ENCODE measurements at places on chromosomes 11 and 22.

DNA sequence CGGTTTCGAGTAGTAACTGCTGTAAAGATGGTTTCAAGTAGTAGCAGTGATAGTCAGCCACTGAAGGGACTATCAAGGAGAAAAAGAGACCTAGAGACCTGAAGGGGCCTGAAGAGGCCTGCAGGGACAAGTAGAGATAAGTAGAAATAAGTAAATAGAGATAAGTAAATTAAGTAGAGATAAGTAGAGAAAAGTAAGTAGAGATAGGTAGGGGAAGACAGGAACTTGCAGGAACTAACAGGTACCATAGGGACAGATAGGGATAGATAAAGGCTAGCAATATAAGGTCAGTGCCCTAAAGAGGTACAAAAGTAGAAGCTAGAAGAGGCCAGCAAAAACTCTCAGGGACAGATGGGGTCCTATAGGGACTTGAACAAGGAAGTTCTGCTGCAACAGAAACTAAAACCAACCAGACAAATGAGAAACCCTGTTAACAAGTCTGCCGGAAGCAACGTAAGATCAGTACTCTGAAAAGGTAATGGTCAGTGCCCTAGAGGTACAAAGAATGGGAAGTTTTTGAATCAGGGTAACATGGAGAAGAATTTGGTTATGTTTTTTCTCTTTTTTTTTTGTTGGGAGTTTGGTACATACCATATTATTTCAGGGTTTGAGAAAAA, 9.6 kb upstream of the SC5D start:
- DNase-seq: no peak

- peak; percentile 59 for DNase-seq
These were observed 23.5 kb upstream of the TH start for GRCh38 chr11:2194877-2195755.

- no peak for DNase-seq
These were observed 84.2 kb downstream of the CELSR1 start for GRCh38 chr22:46453006-46453828.

GRCh38 chr11:84541731-84542340, 1085.3 kb downstream of the DLG2 start:
- DNase-seq: no peak

DNA sequence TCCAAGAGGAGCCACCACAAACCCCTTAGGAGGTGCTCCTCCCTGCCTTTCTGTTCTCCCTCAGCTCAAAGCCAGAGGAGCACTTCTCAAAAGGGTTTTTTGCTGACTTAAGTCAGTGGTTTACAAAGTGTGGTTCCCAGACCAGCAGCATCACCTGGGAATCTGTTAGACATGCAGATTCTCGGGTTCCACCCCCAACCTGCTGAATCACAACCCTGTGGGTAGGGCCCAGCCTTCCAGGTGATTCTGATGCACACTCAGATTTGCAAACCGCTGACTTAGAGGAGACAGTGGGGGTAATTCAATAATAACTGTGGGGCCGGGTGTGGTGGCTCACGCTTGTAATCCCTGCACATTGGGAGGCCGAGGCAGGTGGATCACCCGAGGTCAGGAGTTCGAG, 22.8 kb downstream of the CREB3L1 start:
- DNase-seq: no peak

DNA sequence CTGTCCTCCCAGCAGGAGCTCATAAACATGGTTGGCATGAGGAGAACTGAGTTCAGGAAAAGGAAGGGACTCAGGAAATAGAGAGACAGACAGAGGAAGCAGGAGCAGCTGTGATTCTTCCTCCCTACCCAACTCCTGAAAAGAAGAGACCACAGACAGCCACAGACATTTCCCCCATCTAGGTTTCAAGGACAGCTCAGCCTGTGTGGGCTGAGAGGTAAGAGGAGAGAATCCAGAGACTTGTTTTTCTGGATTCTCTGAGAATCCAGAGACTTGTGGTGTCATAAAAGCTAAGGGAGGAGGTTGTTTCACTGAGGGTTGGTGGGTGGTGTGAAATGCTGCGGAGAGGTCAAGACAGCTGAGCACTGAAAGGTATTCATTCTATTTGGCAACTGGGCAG, 19.0 kb upstream of the STK33 start:
- no peak for DNase-seq

GRCh38 chr11:77047007-77047927, 13.1 kb downstream of the B3GNT6 start:
- peak; percentile 97 for DNase-seq

GRCh38 chr11:94988748-94989147, 15.2 kb downstream of the KDM4D start:
- DNase-seq: no peak

GRCh38 chr11:21485006-21485405, 707.9 kb upstream of the ANO5 start:
- DNase-seq: no peak

- no peak for DNase-seq
These were observed 19.2 kb downstream of the MICALL1 start for GRCh38 chr22:37925330-37925729.

DNA sequence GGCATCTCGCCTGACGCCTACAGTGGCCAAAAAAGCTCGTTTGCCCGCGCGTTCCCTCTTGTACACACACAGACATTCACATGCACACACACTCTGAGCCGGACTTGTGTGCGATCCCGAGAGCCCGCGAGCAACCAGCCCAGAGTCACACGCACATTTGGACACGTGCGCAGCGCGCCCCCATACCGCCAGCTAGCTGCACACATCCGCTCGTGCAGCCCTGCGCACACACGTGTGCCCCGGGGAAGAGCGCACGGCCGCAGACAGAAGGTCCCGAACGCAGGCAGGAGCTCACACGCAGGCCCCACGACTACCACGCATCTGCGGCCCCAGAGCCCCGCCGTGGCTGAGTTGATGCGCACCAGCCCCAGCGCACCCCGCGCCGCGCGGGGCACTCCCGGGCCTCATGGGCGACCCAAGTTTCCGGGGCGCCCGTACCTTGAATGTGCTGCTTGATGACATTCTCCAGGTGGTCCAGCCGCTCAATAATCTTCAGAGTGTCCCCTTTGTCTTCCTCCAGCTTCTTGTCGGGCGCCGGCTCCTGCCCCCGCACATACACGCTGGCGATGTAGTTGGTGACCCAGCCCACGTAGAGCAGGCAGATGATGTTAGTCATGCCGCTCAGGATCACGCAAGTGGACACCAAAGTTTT, 758 bp downstream of the GALNT18 start:
- peak; percentile 18 for DNase-seq

GRCh38 chr11:46832511-46833214, 13.4 kb downstream of the CKAP5 start:
- DNase-seq: no peak

DNA sequence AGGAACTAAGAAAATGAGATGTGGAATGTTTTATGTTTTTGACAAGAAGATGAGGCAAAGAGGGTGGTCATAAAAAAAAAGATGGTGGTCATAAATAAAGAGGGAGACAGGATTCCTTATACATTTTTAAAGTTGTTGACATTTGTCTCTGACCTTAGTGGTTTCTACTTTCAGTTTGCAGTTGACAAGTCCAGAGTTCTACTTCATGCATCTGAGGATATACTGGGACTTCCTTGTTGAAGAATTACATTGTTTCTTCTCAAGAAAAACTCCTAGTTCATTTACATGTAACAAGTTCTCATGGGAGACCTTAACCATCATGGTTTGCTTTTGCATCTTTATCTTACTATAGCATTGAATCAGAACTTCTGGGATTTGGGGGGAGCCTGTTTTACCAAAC, 1.2 kb downstream of the OR6X1 start:
- no peak for DNase-seq

DNA sequence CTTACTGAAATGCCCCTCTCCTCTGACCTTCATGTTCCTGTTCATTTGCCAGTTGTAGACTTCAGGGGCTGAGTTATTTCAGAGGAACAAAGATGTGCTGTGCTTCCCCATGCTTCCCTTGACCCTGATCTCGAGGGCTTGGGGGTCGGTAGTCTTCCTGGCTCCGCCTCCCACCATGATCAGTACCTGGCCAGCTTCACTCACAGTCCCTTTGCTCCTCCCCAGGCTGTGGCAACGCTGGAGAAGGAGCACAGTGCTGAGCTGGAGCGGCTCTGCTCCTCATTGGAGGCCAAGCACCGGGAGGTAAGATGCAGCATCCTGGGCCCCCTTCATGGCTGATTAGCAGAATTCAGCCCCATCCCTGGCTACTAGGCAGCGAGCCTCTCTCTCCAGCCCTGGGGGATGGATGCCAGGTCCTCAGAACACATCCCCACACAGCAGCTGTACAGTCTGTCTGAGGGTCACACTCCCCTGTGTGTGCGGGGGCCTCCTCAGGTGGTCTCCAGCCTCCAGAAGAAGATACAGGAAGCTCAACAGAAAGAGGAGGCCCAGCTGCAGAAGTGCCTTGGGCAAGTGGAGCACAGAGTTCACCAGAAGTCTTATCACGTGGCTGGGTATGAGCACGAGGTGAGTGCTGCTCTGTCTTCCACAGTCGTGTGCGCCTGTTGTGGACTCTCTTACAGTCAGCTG, 64.5 kb downstream of the CEP164 start:
- DNase-seq: no peak

GRCh38 chr22:22752199-22752555, 107.8 kb downstream of the GGTLC2 start:
- no peak for DNase-seq

DNA sequence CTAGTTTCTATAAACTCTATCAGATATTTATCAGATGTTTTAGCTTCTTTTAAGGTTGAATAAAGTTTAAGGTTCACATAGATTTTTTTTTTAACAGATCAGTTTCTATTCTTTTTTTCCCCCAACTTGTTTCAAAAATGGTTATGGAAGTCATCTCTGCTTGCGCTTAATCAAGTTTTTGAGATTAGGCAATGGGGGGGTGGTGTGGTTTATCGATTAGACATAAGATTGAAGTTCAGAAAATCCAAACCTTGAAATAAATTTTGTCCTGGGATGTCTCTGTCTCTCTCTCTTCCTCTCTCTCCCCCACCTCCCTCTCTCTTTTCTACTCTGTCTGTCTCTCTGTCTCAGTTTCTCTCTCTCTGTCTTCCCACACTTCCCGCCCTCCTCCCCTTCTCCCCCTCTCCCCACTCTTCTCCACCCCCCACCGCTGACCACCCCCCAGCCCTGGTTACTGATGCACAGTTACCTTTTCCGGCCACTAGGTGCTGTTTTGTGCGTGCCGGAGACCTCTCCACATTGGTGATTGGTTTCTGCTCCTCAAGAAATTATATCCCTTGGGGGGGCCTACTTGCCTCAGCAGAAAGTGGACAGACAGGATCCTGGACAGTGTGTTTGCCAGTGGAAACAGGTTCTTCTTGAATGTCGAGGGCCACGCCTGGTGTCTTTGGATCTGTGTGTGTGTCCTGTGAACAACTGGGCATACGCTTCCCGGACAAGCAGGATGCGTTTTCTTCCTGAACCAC, 29.7 kb upstream of the ANO1 start:
- no peak for DNase-seq

DNA sequence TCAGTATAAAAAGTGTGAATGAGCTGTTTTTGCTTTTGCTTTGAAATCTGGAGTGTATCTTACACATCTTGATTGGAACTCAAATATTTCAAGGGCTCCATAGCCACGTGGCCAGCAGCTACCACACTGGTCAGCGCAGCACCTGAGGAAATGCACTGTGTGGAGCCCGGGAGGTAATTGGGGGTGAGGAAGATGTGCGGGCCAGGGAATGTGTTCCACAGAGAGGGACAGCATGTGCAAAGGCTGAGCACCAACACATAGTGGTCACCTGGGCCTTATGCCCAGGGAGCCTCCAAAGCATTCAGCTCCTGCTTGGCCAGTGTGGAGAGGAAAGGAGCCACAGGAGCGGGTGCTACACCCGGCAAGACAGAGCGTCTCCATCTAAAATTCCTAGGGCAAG, 20.8 kb downstream of the RELT start:
- no peak for DNase-seq

DNA sequence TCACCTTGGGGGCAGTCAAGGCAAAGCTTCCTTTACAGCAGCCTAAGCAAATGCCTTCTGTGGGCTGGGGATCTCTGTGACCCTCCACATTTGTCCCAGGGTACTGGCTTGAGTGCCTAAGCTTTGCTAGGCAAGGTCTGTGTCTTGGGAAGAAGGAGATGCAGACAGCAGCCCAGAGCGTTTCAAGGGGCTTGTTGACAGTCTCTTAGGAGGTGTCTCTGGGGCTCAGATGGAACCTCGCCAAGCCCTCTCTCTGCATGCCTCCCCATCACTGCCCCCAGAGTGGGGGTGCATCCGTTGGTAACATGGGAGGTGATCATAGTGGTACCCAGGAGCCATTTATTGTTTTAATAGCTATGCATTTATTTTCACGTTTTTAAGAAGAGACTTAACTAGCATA, 29.1 kb upstream of the TMPRSS4 start:
- no peak for DNase-seq

- no peak for DNase-seq
These were observed 6.3 kb downstream of the AKIP1 start for GRCh38 chr11:8917157-8917825.
